ENCODE measurements at places on chromosomes 6 and 20. TPM values are rescaled to one million over a fixed set of nuclear protein-coding genes. Genes with fewer than 3 reads are reported as not detected.

The RHAG gene
- not detected for polyA plus RNA-seq

The AVP gene
- polyA plus RNA-seq = not detected

The EYA4 gene
- not detected for polyA plus RNA-seq

The BTN1A1 gene
- polyA plus RNA-seq = 3.7 TPM

The FGD2 gene
- 99.8 TPM for polyA plus RNA-seq

The FOXO3 gene
- 15.5 TPM for polyA plus RNA-seq

The RAET1E gene
- not detected for polyA plus RNA-seq

All from IgD-negative memory B cell (primary cell).